Astrocyte of the hippocampus (primary cell): ENCODE measurements at places on chromosomes 3 and 15.

GRCh38 chr3:43260412-43260811, 25.9 kb upstream of the SNRK start:
- DNase-seq: no peak

DNA sequence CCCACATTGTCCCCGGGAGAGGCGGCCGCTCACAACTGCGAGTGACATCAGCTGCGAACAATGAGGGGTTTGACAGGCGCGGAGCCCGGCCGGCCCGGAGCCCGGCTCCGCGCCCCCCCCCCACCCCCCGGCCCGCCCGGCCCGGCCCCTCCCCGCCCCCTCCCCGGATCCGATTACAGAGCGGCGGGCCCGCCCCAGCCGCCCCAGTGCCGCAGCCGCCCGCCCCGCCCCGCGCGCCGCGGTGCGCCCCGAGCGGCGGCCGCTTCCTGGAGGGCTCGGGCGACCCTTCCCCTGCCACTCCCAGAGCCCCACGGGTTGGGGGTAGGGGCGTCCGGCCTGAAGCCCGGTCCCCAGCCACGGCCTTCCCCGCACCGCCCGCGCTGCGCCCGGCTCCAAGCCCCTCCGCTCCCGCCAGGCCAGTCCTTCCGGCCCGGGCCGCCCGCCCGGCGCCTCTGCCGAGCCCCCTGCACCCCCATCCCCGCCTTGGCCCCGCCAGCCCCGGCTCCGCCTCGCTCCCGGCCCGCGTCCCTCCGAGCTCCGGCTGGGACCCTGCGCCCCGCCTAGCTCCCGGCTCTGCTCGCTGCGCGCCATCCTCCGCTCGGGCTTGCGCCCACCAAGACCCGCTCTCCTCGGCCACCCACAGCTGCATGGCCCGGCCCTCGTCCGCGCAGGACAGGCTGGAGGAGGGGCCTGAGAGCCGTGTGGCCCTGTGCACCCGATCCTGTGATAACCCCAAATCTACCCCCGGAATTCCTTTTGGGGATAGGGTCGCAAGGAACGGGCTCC, at the start of gene PCBP4:
Gene PCBP4, minus strand, starts transcription at position 71 of the 786 bp plus-strand sequence. CDS start 6,214 bp downstream, outside the sequence.
- DNase-seq: peak; percentile 80

DNA sequence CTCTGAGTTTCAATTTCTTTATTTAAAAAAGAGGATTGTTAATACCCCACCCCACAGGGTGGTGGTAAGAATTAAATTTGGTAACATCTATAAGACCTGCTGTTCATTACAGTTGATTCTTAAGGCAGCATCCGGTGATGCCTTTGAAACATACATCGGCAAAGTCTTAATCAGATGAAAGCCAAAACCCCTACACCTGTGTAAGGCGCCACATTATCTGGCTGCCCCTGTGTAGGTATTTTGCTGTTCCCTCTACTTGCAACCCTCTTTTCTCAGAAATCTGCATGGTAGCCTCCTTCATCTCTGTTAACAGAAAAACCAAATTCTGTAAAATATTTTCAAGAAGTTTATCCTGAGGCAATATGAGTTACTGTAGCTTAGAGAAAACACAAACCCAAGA, 90.0 kb downstream of the ST6GAL1 start:
- no peak for DNase-seq

GRCh38 chr15:52491472-52491871, 37.2 kb downstream of the MYO5A start:
- DNase-seq: no peak

- DNase-seq: no peak
These were observed 14.3 kb downstream of the AKAP13 start for GRCh38 chr15:85394554-85395333.

DNA sequence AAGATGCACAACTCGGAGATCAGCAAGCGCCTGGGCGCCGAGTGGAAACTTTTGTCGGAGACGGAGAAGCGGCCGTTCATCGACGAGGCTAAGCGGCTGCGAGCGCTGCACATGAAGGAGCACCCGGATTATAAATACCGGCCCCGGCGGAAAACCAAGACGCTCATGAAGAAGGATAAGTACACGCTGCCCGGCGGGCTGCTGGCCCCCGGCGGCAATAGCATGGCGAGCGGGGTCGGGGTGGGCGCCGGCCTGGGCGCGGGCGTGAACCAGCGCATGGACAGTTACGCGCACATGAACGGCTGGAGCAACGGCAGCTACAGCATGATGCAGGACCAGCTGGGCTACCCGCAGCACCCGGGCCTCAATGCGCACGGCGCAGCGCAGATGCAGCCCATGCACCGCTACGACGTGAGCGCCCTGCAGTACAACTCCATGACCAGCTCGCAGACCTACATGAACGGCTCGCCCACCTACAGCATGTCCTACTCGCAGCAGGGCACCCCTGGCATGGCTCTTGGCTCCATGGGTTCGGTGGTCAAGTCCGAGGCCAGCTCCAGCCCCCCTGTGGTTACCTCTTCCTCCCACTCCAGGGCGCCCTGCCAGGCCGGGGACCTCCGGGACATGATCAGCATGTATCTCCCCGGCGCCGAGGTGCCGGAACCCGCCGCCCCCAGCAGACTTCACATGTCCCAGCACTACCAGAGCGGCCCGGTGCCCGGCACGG, 991 bp downstream of the SOX2 start:
- peak; percentile 74 for DNase-seq

DNA sequence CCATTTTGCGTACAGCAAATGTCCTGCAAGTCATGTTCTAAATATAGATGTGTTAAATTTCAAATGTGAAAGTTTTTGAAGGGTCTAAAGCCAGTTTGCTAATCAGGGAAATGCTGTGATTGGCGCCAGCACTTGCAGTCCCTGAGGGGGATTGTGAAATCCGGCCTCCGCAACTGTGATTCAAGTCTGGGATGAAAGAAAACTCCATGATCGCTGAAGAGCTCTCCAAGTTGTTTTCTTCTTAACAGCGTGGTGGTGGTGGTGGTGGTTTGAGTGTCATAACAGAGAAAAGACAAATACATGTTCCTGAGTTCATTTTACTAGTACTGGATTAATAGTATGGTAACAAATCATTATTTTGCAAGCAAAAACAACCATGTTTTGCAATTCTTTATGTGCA, 51.8 kb downstream of the MITF start:
- DNase-seq: peak; percentile 69

DNA sequence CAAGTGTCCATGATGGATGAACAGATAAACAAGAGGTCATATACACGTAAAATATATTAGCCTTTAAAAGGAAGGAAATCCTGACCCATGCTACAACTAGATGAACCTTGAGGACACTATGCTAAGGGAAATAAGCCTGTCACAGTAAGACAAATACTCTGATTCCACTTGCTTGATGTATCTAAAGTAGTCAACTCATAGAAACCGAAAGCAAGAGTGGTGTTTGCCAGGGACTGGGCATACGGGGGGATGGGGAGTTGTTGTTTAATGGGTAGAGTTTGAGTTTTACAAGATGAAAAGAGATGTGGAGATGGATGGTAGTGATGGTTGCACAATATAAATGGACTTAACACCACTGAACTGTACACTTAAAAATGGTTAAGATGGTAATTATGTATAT, 65.4 kb downstream of the C3orf70 start:
- no peak for DNase-seq

- DNase-seq: no peak
These were observed 23.7 kb downstream of the NEK10 start for GRCh38 chr3:27345493-27345892.

DNA sequence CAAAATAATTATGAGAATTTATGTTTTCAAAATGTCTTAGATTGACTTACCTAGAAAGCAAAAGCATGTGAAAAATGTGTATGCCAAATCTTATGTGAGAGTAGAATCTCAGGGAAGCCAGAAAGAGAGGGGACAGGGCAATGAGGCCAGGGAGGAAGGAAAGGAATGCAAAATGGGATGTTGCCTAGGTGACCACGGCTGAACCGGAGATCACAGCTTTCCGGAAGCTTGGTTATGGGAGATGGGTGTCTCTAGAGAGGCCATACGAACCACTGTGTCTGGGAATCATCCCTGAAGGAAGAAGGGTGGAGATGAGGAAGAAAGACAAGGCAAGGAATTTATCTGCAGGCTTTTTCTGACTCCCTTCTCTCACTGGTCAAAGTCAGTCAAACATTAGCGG, 76.0 kb downstream of the SUCLG2 start:
- DNase-seq: peak; percentile 11

DNA sequence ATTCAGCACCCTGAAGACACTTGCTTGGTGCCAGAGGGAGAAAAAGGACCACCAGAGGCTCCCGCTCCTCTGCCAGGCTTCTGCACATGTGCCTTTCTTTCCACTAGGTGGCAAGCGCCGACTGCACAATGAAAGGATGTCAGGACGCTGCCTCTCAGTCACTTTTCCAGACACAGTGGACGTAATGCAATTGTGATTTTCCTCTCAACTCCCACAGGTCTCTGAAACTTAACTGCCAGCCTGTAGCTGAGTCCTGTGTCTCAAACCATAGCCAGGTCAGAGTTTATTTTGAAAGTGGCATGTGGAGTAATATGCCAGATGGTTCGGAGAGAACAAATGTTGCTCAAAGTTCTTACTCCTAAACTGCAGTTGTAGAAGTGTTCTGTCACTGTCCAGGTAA, 162.9 kb downstream of the ITPR1 start:
- DNase-seq: peak; percentile 88

DNA sequence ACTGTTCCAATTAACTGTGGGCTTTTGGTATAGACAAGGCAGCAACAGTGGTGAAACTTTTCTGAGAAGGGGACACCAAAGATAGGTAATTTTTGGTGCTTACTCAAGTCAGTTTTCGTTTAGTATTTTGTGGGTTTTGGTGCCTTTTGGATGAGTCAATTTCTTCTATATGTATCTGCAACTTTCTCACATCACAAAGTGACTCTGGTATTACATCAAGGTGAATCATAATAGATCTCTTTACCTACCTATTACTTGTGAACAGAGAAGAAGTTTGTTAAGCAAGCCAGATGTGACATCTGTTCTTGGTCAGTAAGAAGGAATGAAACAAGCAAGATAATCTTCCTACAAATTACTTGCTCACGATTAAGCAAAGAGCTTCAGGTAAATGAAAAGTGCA, 732.4 kb upstream of the DPPA4 start:
- DNase-seq: peak; percentile 3

GRCh38 chr15:69082554-69082953, 68.1 kb downstream of the NOX5 start:
- DNase-seq: no peak

DNA sequence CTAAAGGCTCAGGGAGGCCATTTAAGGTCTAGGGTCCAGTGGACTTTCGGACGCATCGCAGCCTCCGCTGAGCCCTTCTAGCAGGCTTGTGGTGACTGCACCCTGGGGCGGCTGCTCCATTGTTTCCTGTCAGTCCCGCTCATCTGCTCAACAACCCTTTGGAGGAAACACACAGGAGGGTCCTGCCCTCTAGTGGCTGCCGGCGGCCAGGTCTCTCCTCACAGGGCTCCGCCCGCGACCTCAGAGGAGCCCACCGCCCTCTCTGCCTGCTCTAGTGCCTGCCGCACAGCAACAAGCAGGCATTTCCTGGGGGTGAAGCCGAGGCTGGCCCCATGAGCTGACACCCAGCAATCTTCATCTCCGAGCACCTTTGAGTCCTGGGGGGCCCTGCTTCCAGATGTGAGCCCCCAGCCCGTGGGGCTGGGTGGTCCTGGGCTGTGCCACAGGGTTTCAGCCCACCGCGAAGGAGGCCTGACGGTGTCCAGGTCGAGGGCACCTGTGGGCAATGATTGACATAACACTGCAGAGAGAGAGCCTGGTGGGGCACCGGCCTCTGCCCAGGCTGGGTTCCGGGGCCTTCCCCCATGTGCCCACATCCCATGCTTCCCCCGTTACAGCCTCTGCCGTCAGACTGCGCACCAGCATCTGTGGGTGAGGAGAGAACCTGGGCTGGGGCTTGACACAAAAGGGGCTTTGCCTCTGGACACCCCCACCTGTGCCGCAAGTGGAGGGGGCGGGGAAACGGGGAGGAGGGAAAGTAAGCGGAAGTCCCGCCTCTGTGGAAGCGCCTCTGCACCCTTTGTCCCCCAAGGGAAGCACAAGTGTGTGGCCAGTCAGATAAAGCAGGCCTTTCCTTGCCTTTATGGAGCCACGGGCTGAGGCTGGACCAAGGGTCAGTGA, 27.0 kb upstream of the SFMBT1 start:
- peak; percentile 85 for DNase-seq

DNA sequence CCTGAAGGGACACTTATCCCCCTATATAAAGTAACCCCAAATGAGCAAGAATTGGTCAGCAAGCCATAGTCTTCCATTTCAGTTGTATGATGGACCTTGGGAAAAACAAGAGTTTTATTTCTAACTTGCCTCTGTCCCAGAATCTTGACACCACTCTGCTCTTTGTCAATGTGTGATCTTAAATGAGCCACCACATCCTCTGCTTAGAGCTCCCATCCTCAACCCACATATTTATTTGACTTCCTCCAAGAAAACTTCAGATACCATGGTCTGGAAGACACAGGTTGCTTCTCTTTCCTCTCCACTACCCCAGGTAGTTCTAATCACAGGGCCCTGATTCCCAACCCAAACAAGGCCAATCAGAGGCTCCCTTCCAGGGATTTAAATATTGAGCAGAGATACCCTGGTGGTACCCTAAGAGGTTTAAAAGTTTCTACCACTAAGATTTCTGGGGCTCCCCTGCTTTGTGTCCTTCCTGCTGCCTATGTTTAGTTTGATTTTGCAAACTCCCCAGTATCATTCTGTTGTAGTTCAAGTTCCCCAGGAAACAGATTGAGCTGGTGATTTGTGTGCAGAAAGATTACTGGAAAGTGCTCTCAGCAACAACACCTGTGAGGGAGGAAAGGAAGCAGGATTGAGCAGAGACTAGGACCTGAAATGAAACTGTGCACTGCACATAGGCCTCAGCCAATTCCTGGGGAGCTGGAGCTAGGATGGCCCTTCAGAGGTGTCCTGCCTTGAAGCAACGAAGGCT, 64.3 kb downstream of the MTHFS start:
- no peak for DNase-seq

- peak; percentile 26 for DNase-seq
These were observed 46.7 kb downstream of the UBE3A start for GRCh38 chr15:25391971-25392721.

DNA sequence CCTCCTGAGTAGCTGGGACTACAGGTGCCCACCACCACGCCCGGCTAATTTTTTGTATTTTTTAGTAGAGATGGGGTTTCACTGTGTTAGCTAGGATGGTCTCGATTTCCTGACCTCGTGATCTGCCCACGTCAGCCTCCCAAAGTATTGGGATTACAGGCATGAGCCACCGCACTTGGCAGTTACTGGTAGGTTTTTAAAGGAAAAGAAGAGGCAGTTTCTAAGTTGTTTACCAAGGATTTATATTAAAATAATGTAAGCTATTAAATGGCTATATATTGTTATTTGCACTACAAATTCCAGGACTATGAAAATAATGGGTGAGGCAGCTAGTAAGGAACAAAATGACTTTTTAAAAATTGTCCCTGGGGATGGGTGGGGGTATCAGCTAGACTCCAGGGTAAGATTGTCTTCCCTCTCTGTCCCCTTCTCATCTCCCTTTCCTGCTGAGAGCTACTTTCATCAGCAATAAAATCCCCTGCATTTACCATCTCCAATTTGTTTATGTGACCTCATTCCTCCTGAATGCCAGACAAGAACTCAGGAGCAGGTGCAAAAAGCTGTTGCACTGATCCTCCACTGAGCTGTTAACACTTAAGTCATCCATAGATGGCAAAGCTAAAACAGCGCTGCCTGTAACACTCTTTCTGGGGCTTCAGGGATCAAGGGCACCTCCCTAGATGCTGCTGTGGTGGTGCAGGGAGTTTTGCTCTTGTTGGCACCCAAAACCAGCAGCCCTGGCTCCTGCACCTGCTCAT, 165.2 kb downstream of the ZPLD1 start:
- no peak for DNase-seq

- DNase-seq: no peak
These were observed 19.9 kb upstream of the C3orf62 start for GRCh38 chr3:49296781-49297411.
